ENCODE measurements at places on chromosomes 5 and 9. TPM values are rescaled to one million over a fixed set of nuclear protein-coding genes. Genes with fewer than 3 reads are reported as not detected.

DNA sequence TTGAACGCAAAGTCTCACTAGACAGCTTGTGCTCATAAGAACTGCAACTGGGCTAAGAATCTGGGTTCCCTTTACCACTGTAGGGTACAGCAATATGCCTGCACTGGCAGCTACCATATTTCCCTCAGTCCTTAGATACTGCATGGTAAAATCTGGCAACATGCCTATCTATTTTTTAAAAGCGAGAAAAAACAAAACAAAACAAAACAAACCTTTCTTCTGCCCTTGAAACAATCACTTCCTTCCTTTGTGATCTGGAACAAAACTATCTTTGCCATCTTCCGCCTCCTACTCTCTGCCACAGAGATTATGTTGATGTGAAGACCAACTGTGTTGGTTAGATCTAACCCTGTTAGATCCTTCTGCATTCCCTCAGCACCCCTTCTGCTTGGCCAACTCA, 242.9 kb downstream of the EBF1 start:
- DNase-seq = peak; percentile 14

Gene DNAJC18
- total RNA-seq = 8.2 TPM

- no peak for DNase-seq
These were observed 72.4 kb downstream of the MSX2 start for GRCh38 chr5:174796711-174797192.

GRCh38 chr9:2655411-2655901, 33.9 kb downstream of the VLDLR start:
- no peak for DNase-seq

- no peak for DNase-seq
These were observed 40.6 kb upstream of the STARD4 start for GRCh38 chr5:111552896-111553295.

Gene ANKRA2
- total RNA-seq = 42.9 TPM

DNA sequence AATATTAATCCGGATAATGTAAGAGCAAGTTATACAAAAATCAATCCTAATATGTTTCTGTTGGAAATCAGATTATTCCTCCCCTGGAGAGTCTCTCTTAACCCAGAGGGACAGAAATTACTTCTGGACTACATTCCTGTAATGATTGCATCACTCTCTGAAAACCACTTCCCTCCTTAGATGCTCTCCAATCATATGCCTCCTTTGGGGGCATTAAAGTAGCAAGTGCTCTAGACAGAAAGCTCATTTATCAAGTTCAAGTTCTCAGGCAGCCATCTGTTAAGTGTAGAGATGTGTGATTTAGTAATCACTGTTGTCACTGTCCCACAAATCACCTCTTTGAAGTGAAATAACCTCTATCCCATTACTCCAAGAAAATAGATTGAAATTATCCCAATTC, 247.1 kb downstream of the SLCO4C1 start:
- DNase-seq = no peak

GRCh38 chr9:21154018-21154608, 12.3 kb downstream of the IFNA21 start:
- DNase-seq = peak; percentile 3

- no peak for DNase-seq
These were observed 165.1 kb downstream of the PLK2 start for GRCh38 chr5:58294598-58295305.

Gene EGFLAM
- total RNA-seq = not detected

- no peak for DNase-seq
These were observed 221.8 kb downstream of the DOCK8 start for GRCh38 chr9:436482-436881.

DNA sequence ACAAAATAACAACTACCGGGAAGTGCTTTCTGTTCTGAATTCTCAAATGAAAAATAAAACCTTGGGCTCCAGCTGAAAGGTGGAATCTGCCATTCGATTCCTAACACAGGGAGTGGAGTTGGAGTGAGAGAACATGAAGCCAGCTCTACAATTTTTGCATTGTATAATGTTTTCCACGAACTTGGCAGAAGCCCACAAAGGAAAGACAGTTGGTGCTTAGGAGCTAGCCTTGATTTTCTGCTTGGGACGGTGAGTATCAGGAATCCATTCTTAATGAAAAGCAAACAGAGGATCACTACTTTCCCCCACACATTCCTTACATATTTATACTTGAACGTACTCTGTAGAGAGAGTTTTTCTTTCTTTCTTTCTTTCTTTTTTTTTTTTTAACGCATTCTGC, 74.2 kb upstream of the FBXL7 start:
- no peak for DNase-seq

Gene MRRF
- total RNA-seq = 23.0 TPM

GRCh38 chr5:149239917-149240316, 31.7 kb upstream of the AFAP1L1 start:
- DNase-seq = no peak

DNA sequence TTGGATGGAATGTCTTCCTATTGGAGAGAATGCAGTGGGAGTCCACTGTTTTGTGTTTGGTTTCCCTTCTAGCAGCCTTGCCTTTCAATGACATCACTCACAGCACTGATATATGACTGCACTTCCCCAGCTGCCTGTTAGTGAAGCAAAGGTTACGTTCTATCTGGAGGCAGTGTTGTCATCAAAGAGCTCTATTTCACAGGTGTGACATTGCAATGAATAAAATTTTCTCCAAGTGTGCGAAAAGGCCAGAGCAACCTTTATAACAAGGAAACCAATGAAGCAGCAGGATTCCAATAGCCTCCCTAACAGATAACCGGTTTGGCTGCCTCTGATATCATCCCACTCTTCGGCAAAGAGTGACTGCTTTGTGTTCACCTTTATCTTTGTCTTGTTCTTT, 523.5 kb upstream of the ZNF608 start:
- DNase-seq = no peak

DNA sequence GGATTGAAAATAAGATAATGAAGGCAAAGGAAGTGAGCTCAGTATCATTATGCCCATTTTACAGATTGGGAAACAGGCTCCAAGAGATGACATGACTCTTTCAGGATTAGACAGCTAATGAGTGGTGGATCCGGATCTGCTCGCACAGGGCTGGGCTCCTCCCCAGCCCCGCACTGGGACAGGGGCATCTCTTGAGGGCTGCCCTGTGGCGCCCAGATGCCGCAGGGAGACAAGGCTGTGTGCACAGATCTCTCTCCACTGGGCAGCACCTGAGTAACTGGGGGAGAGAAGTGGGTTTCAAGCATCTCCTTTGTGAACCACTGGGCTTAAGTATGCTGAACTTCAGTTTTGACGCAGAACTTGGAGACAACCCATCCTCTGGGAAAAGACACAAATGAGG, 43.9 kb downstream of the ADAMTS2 start:
- no peak for DNase-seq

Gene ENTPD2
- total RNA-seq = not detected

GRCh38 chr9:15389631-15390030, 33.0 kb upstream of the SNAPC3 start:
- DNase-seq = no peak

GRCh38 chr5:122756264-122756911, 18.5 kb upstream of the SNX2 start:
- no peak for DNase-seq

DNA sequence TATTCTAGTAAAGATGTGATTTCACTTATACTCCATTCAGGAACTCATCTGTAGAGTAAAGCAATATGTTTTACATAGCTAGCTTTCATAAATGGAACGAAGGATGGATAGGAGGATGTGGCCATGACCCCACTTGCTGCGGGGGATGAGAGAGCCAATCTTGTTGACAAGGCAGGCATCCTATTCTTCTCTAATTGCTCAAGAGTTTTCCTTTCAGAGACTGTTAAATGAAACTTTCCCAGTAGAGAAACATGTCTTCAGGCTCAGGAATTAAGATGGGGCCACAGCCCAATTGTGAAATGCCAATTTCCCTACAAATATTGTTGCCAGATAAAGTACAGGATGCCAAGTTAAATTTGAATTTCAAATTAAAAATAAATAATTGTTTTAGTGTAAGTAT, 196.2 kb upstream of the TUT7 start:
- DNase-seq = no peak

GRCh38 chr9:1876891-1877496, 138.2 kb upstream of the SMARCA2 start:
- DNase-seq = no peak

Gene PCDHB10
- not detected for total RNA-seq

- no peak for DNase-seq
These were observed 757 bp downstream of the FXN start for GRCh38 chr9:69036309-69036708.

DNA sequence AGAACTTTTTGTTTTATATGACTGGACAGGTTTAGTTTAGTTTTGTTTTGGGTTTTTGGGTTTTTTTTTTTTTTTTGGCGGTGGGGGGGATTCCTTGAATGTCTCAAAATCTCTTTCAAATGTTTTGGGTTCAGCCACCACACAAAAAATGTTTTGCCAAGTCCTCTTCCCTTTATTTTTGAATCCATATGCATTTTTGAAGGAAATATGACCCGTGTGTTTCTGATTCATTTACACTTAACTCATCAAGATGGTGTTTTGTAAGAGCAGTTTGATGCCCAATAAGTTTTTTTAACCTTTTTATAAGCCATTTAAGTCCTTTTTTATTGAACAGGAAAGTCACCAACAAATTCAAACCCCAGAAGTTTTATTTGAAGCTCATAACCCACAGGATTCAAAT, 209.8 kb downstream of the CWC27 start:
- DNase-seq = no peak

- no peak for DNase-seq
These were observed 3.2 kb upstream of the BTNL9 start for GRCh38 chr5:181036816-181037364.

DNA sequence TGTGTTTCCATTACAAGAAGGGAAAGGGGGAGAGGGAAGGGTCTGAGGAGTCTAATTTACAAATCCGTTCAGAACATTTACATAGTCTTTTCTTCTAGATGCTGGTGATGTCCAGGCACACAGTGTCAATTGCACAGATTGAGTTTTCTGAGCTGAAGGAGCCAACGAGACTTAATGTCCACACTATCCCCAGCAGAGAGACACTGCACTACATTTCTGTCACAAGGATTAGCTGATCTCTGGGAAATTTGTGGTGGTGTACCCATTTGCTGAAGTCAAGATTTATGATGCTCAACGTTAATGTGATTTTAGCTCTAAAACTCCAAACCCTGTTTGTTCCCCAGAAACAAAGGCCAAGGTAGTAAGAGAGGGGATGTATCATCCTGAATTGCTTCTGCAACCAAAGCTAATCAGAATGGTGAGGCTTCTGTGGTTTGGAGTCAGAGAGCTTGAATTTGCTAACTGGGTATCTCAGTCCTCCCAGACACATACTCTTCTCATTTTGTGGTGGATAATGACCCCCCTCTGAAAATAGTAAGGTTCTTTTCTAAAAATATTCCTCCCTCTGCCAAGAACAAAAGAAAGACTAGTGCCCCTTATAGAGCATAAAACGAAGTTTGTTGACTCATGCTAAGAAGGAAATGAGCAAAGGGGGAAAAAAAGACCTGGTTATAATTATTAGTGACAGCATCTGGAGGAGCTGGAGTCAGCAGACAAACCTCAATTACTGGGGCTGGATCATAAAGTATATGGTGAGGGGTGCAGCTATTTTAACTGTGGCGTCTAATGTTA, 416.9 kb downstream of the PSAT1 start:
- DNase-seq = no peak

- DNase-seq = no peak
These were observed 73.5 kb downstream of the RPS6 start for GRCh38 chr9:19306568-19306967.

DNA sequence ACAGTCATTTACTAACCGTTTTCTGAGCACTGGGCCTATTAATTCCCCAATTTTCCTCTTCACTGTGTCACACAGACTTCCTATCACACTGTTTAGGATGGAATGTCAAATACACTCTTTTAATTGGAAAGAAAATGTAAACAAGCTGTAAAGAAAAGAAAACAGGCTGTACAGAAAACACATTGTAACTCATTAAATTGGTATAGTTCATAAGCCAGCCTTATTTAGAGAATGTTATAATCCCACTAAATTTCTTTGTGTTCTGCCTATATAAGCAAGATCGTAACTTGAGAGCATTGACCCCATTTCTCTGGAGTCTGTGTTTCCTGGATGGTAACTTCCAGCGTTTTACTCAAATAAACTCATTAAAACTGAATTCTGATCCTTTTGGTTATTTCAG, 46.5 kb downstream of the TARS1 start:
- DNase-seq = no peak

GRCh38 chr9:81607593-81608288, 81.6 kb downstream of the TLE1 start:
- DNase-seq = no peak

Gene BTNL9
- not detected for total RNA-seq

DNA sequence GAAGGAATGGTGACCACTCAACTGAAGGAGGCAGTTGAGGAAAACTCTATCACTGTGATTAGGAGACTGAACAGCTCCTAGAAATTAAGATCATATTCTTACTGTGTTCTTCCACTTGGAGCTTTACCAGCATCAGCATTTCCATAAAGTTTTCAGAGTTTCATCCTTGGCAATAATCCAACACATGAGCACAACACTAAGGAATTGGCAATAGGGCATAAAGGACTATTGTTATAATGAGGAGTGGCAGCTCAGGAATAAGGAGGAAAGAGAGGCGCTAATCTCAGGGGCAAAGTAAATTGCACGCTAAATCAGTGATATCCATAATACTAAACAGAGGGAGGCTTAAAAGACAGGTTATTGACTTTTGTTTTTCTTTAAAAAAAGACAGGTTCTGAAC, 338.9 kb downstream of the EFNA5 start:
- no peak for DNase-seq

Gene RICTOR
- 84.0 TPM for total RNA-seq

DNA sequence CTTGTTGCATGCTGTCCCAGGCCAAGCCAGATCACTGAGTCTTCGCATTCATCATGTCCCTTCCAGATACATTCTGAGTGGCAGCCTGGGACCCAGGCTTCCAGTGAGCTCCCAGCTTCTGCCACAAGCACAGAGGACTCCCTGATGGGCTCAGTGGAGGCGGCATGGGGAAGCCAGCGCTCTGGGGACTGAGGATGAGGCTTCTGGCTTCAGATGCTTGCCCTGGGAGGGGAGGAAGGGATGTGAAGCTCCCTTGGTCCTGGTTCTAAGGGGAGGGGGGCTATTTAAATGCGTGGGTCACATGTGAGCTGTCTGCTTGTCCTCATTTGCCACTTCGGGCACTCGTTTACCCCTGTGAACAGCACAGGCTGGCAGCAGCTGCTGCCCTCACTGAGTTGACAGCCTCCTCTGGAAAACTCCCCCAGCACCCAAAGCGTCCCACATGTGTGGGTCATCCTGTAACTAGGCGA, 174.0 kb downstream of the NR3C1 start:
- DNase-seq = peak; percentile 12

Gene TMEM203
- 20.7 TPM for total RNA-seq

- DNase-seq = no peak
These were observed 255.5 kb downstream of the TRIM32 start for GRCh38 chr9:116942593-116943061.

GRCh38 chr5:115639377-115639776, 13.5 kb upstream of the TMED7 start:
- no peak for DNase-seq

DNA sequence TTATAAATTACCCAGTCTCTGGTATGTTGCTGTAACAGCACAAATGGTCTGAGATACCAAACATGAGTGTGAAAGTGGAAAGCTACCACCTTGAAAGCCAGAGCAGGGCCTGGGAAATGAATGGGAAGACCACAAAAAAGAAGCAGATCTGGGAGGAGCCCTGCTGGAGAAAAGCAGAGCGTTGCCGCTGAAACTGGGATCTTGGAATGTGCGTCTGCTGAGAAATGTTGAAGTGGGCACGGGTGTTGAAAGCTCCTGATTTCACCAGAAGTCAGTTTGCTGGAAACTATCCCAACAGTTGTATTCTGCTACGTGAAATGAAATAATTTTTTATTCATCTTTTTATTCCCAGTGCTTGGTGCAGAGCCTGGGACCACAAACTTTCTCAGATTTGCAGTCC, 40.0 kb downstream of the NUDT12 start:
- DNase-seq = no peak

All from CD4-positive, CD25-positive, alpha-beta regulatory T cell (primary cell).